ENCODE measurements at places on chromosomes 1 and 21.

DNA sequence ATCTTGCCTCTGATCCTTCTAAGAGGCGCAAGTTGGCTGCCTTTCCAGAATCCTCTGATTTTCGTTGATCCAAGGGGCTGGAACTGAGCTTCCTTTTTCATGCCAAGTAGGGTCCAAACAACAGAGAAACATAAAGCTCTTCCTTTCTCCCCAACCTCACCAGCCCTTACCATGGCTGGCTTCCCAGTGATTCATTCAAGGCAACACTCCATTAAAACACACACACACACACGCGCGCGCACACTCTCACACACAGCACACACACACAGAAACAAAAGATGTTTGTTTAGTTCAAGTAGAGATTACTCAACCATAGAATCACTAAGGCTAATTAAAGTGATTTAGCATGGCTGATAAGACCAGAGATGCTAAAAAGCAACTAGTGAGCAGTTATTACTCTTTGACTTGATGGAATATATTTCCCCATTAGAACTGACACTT, 13.0 kb upstream of the GUCA2A start:
- no peak for DNase-seq

- DNase-seq, result no peak
Measured at GRCh38 chr1:226337276-226337875, 28.4 kb upstream of the LIN9 start.

DNA sequence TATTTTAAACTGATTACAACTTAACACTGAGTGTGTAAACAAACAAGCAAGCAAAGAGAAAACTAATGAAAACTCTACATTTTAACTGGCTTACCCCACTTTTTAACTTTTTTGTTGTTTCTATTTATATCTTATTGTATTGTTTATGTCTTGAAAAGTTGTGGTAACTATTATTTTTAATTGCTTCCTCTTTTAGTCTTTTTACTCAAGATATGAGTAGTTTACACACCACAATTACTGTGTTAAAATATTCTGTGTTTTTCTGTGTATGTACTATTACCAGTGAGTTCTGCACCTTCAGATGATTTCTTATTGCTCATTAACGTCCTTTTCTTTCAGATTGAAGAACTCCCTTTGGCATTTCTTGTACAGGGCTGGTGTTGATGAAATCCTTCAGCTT, 4.7 kb upstream of the HHAT start:
- DNase-seq, result no peak

DNA sequence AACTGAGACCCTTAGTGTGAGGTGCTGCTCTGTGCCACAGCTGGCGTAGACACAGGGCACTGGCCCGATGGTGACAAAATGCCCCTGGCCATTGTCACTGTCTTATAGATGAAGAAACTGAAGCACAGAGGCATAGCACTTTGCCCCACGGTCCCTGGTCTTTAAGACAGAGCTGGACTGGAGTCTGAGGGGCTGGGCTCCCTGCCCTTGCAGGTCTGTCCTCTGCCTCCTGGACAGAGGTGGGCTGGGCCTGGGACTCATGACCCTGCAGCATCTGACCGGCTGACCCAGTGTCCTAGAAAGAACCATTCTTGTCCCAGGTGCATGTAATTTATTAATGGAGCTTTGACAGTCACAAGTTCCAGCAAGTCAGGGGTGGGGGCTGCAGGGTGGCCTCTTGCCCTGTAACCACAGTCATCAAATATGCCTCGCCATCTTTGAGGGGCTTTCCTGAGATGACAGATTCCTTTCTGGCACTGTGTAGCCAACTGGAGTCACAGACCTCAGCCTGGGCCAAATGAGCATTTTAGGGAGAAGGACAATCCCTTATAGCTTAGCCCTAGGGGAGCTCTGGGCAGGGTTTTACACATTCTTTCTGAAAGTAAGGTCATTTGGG, 6.1 kb downstream of the SLFNL1 start:
- no peak for DNase-seq

DNA sequence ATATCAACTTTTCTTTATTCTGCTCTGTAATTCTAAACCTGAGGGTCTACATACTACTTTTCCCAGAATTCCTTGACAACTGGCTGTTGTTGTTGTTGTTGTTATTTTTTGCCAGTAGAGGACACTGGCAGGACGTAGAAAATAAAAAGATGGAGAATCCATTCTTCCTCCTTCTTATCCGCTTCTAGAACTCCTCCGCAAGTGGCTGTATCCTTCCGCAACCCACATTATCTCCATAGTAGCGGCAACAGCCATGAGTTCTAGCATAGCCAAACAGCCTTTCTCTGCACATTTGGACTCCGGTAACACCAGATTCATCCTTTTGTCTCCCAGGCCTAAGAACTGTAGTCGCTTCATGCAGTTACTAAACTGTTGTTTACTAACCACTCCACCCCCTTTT, 91.1 kb upstream of the CACHD1 start:
- DNase-seq, result no peak

- no peak for DNase-seq
Measured at GRCh38 chr1:204580862-204581261, 64.7 kb downstream of the MDM4 start.

DNA sequence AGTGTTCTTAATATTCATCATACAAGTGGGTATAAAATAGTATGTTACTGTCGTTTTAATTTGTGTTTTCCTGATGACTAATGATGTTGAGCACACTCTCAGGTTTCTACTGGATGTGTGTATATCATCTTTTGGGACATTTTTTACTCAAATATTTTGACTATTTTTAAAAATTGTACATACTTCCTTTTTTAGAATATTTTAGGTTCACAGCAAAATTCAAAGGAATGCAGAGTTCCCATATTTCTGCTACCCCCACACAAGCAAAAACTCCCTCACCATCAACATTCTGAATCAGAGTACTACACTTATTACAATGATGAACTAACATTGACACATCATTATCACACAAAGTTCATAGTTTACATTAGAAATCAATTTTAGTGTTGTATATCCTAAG, 114.5 kb downstream of the DPYD start:
- DNase-seq, result no peak

DNA sequence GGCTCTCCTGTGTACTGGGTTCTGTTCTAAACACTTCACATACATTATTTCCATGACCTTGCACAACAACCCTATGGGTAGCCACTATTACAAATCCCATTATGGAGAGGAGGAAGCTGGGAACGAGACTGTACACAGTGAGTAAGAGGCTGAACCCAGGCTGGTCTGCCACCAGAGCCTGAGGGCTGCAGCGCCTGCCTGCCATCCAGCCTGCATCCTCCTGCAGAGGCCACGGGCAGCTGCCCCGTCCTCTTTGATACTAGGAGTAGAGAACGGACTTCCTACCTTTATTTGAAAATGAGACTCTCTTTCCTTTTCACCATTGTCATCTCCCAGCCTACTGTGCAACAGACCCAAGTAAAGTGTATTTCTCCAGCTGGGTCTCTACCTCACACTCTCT, 370.0 kb downstream of the HHAT start:
- no peak for DNase-seq

DNA sequence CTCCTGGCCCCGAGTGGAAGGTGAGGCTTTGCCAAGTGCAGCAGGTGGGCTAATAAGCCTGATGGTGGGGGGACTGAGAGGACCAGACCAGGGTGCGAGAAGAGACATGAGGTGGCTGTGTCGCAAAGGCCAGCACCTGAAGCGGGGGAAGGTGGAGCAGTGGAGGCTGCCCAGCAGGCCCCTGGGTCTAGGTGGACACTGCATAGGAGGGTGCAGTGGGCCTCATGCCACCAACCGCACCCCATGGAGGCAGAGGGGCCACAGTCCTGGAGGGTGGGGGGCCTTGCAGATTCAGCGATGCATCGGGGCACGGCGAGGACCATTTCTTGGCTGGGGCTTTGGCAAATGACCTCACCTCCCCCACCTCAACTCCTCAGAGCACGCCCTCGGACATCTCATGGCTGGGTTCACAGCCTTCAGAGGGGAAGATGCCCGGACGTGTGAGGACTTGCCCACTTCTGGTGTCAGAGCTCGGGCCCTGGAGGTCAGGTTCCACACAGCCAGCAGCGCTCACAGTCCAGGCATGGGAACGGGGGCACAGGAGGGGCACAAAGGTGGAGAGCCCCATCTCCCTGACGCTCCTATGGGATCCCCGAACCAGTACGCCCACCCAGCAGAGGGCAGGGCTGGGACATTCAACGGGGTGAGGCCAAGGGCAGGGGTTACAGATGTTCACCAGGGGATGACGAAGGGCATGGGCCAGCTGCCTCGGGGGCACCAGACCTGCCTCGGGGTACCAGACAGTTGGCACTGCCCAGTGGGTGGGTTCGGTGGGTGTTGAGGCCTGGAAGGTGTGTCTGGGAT, 35.4 kb downstream of the UBE2G2 start:
- DNase-seq, result no peak

- DNase-seq, result no peak
Measured at GRCh38 chr21:41596241-41596925, 88.4 kb upstream of the TMPRSS2 start.

DNA sequence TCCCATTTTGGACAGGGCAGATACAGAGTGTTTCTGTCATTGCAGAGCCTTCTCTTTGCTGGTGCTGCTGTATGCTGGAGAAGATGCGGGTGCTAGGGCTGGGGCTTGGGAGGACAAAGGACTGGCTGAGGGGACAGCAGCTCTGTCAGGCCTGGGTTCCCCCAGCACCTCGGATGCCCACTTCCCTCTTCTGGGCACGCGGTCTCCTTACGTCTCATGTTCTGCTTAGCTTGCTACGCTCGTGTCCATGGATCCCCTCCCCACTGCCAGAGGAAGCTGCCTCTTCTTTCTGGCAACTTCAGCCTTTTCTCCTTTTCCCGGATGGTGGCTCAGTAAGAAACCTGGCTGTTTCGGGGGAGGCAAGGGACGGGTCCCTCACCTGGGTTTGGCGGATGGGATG, 75.7 kb downstream of the ARHGEF10L start:
- no peak for DNase-seq

DNA sequence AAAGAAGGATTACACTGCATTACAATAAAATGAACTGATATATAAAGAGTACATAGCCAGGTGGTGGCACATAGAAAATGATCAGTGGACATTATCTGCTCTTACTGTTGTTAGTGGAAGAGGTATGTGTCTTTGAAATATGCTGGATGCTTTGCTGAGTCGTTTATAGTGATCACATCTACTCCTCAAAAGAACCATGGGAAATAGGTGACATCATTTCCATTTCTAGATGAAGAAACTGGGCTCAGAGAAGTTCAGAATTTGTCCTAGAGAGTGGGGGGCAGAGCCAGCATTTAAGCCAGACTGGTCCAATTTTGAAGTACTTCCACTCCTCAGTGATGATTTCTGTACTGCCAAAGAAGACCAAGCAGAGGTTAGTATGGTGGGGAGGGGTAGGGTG, 34.0 kb upstream of the BACH1 start:
- no peak for DNase-seq

DNA sequence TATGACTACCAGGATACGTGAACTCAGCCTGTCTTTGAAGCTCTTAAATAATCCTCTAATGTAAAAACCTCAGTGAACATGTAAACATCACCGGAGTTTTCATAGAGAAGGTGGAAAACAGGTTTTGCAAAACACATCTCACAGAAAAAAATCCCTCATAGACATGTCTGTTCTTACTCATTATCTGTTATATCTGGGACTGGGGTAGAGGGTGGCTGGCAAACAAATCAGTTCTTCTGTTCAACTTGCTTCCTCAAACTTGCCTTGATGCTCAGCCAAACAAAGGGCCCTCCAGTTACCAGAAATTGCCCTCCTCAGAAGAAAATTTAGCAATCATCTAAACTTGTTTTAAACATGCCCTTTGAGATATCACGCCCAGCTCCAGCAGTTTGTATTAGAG, 66.1 kb upstream of the CXADR start:
- no peak for DNase-seq

GRCh38 chr21:34255073-34255472, 108.7 kb upstream of the KCNE2 start:
- no peak for DNase-seq

DNA sequence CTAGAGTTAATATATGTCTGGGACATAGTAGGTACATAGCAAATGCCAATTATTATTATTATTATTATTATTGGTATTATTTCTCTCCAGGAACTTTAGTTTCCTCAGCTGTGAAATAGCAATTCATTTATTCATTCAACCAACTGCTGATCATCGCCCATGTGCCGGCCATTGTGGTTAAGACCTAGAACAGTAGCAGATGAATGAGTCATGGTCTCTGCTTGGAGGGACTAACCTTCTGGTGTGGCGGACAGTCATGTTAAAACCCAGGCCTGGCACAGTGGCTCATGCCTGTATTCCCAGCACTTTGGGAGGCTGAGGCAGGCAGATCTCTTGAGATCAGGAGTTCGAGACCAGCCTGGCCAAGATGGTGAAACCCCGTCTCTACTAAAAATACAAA, 23.8 kb upstream of the LDLRAP1 start:
- no peak for DNase-seq

DNA sequence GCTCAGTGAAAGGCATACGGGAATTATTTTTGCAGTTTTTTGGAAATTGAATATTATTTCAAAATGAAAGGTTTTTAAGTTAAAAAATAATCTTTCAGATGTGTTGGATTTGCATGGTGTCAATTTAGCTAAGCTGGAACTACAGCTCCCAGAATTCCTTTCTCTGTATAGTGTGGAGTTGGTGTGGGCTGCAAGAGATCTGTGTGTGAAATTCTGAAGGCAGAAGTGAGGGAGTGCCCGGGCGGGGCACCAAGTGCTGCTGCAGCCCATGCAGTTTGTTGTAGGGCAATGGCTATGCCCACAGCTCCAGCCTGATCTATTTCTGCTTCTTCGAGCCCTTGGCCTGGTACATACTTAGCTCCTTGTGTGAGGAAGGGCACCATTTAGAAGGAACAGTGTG, 60.5 kb upstream of the CSF1 start:
- no peak for DNase-seq

DNA sequence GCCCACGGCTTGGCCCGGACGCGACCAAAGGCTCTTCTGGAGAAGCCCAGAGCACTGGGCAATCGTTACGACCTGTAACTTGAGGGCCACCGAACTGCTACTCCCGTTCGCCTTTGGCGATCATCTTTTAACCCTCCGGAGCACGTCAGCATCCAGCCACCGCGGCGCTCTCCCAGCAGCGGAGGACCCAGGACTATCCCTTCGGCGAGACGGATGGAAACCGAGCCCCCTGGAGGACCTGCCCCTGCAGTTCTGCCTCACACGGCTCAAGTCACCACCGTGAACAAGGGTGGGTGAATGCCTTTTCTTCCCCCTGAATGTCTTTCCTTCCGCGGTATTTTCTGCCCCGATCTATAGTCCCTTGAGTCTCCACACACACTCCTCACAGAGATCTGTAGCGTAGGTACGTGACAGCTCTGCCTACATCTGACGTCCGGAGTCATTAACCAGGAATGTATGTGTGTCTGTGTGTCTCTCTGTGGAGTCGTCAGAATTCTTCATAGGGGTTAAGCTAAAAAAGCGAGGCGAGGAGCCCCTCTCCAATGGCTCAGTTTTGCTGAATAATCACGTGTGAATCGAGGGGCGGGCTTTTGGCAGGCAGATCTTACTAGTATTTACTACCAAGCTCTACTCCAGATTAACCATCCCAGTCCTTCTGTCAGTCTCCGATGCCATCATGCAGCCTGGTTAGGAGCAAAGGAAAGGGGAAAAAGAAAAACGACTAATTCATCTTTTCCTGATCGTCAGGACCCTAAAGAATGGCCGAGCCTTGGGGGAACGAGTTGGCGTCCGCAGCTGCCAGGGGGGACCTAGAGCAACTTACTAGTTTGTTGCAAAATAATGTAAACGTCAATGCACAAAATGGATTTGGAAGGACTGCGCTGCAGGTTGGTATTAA, at the start of gene CDKN2C:
CDKN2C (plus strand) TSS at position 635 of the 898 bp plus-strand sequence; CDS start at position 759, 124 bp downstream.
- DNase-seq, result peak; percentile 93
